ENCODE measurements at places on chromosomes 7 and 10.

DNA sequence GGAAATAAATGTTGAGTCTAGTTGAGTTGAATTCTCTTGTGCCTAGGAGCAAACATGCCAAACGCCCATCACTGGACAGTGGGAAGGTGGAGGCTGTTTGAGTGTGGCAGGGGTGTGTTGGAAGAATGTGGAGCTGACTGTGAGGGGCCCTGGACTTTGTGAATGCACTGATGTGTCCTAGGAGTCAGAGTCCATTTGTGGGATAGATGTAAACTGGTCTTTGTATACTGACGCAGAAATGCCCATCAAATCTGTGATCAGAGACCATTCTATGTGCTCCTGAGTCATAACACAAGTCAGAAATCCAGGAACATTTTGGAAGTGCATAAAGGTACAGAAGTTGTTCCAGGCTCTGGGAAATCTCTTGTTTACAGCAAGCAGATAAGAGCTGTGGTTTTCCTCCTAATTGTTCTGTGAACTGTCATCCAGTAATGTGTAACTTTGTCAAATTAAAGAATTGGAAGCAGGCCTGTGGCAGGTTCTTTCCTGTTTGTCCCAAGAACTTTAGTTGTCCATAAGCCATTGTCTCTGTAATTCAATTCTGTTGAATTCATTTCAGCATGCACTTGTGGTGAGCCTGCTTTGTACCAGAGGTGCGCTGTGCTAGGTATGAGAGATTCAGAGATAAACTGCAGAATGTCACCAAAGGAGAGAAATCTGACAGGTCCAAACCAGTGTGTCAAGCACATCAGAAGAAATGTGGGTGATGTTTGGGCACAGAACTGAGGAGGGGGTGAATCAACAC, 7.6 kb downstream of the PRXL2A start:
- no peak for DNase-seq

DNA sequence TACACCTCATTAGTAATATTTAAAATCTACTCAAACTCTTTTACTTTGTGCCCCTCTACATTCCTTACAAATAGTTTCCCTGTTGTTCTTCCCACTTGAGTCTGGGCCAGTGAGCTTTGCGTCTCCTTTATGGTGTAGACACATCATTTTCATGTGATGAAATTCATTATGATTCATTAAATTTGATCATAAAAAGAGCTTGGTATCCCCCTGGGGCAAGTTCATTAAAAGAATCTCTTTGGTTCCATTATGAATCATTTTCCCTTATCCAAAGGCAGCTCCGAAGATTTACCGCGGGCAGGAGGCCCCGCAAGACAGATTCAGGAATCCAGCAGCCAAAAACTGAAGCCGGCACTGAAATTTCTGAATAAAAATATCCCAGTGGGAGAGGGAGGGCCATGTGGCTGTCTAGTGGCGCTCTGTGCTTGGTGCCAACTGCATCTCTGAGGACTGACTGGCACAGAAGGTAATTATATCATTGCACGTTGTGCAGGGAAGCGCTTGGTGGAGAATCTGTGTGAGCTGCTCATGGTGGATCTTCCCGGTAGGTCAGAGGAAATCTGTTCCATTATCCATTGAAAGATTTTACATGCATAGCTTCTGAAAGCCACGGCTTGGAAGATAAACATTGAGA, 151.4 kb upstream of the PITRM1 start:
- no peak for DNase-seq

GRCh38 chr7:82156168-82156567, 287.4 kb downstream of the CACNA2D1 start:
- DNase-seq: no peak

DNA sequence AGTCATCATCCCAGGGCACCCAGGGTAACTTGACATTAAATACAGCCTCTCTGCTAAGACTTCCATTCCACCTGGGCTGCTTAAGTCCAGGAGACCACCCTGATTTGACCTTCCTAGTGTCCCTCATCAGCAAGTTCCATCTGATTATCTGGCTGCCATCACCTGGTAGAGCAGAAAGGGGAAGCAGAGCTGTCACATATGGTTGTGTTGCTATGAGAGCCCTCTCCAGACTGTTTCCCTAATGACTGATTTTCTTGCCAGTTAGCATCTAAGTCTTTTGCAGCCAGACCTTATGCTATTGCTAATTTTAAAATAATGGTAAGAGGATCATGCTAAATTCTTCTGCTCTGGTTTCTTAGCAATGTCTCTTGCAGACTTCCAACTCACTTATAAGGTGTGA, 38.7 kb downstream of the KCNH2 start:
- DNase-seq: no peak

DNA sequence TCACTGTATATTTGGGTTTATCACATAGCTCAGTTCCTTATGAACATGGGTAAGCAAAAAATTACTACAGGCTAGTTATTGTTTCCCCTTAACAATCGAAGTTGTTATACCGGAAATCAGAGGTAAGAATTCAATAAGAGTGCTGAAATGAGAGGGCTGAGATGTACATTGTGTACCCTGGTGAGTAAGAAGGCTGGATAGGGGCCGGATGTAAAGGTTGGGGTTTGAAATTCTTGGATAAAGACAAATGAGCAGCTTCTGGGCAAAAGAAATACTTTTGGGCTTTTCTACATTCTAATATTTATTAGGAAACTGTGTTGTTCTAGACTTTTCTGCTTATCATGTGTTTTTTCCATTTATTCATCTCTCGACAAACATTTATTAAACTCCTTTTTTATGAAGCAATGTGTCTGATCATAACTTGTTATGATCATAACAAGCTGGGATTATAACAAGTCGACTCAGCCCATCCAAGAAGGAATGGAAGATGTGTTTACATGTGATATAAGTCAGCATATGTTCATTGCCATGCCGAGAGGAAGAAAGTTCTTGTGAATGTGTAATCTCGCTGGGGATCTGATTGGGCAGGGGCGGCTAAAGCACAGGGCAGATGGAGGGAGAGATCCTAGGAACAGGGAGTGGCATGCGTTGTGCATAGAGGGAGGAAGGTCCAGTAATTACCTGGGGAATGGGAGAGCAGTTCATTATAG, 155.3 kb downstream of the PLXDC2 start:
- no peak for DNase-seq

- no peak for DNase-seq
Observed at GRCh38 chr10:95572131-95572820, 11.1 kb upstream of the SORBS1 start.

DNA sequence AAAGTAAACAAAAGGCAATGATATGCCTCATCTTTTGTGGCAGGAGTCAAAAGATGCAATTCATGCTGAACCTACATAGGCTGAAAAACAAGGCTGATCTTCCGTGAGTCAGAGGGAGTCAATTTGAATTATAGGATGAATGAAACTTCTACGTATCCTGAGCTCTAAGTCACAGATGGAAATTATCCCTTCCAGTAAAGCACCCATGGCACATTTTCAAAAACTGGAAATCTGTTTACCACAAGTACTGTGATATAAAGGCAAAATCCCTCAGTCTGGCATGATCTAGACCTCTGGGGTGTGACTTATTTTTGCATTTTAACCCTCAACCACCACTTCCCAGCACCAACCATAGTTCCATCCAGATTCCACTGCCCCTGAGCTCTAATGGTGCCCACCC, 69.6 kb downstream of the NRG3 start:
- no peak for DNase-seq

DNA sequence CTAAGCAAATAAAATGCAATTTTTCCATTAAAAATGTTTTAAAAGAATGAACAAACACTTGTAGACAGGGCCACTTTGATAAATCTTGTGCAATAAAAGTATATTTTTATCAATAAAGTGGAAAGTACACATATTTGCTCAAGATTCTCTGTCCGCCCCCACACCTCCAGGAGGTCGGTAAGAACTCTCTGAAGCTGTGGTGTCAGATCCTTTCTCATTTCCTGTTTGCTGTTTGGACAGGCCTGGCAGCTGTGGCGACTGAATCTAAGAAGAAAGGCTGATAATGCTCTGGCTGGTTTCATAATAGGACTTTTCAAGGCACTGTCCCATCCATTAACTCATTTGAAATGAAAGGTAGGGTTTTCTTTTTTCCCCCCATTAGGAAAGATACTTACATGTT, 15.3 kb upstream of the ASB4 start:
- no peak for DNase-seq

DNA sequence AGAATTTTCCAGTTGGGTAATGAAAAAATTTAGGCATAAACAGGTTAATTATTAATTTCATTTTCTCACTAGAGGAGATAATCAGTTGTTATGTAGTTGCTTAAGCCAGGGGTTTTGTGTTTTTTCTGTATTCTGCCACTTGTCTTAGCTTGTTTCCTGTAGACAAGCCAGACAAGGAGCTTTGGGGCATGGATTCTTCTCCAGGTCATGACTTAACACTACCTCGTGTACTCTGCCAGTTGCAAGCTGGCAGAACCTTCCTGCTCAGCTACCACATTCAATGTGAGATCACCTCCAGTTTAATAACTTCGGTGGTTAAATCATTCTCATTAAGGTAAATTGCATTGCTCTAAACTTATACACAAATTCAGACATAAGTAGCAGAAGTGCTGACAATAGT, 1.8 kb downstream of the CCM2 start:
- DNase-seq: no peak

Measured in Calu3 (cell line).